ENCODE measurements at places on chromosomes 11 and 22. TPM values are rescaled to one million over a fixed set of nuclear protein-coding genes. Genes with fewer than 3 reads are reported as not detected.

The NCAM1 gene
- total RNA-seq = 23.6 TPM

The IGLL1 gene
- not detected for total RNA-seq

The XBP1 gene
- 111 TPM for total RNA-seq

The DCDC1 gene
- total RNA-seq = 3.2 TPM

The UPB1 gene
- not detected for total RNA-seq

The KCNK4 gene
- total RNA-seq = not detected

Data from fibroblast of the aortic adventitia (primary cell).